ENCODE measurements at places on chromosomes 13 and 19. TPM values are rescaled to one million over a fixed set of nuclear protein-coding genes. Genes with fewer than 3 reads are reported as not detected.
A peak's percentile ranks its signal among the peaks of the same experiment; 100 is the strongest.

- no peak for DNase-seq
Measured at GRCh38 chr13:81377921-81378320, 1037.0 kb upstream of the SPRY2 start.

DNA sequence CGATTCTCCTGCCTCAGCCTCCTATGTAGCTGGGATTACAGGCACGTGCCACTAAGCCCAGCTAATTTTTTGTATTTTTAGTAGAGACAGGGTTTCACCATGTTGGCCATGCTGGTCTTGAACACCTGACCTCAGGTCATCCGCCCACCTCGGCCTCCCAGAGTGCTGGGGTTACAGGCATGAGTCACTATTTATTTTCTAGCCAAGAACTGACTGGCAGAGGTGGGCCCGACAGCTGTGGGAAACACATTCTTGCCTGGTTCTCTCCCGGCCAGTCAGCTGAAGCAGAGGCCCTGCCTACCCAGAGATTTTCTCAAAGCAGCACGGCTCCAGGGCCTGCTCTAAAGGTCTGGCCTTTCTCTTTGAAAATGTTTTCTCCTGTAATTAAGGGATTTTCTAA lies 108.0 kb downstream of the KCTD15 start:
- no peak for DNase-seq

DNA sequence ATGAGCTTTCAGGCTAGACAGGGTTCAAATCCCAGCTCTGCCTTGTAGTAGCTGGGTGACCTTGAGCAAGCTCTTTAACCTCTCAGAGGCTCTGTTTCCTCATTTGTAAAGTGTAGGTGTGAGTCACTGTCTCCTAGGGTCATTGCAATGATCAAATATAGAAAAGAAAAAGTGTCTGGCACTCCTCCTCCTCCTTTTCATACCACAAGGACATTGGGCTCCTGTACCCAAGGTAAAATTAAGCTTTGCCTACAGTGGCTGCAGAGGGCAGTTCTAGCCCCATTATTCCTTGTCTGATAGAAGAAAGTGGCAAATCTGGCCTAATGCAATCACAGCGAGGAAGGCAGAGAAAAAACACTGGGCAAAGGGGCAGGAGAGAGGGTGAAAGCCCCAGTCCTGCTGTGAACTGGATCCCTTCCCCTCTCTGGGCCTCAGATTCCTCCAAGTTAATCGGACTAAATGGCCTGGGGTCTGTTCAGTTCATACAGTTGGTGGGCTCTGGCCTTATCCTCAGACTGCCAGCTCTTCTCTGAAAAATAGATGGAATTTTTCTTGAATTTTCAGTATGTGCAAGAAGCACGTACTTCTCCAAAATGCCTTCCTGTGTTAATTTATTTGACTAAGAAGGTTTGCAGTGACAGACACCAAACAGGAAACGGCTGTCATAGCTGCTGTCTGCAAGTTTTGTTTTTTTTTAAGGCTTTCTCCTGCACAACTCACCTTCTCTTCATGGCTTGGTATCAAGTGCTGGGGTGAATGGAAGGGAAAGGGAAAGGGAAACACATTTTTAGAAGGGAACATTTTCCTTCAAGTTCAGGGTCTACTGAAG lies 35.3 kb downstream of the RGCC start:
- peak; percentile 70 for DNase-seq

DNA sequence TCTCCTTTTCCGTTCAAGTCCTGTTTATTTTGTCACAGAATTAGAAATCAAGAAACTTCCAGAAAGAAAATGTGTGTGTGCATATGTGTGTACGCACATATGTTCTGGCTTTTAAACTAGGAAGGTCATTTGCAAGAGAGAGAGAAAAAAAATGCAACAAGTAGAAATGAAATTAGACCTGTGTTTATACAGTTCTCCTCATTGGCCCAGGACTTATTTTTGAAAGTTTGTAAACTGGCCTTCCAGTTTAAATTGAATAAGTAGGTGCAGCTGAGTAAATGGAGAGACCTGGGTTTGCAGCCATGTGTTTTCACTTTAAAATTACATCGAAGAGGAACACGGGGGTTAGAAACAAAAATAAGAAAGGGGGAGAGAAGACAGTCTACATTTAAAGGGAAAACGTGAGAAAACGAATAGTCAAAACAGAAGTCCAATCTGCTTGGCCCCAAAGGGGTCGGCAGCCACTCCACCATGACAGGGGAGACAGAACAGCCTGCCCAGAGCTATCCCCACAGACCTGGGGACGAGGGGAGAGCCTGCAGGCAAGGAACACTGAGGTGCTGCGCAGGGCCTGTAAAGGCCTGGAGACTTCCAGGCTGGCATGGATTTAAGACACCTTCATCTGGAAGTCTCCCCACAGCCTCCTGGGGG lies 216.8 kb upstream of the MAB21L1 start:
- no peak for DNase-seq

GRCh38 chr19:54256250-54257115 lies 590 bp downstream of the LILRB5 start:
- DNase-seq = no peak

- DNase-seq = no peak
Measured at GRCh38 chr19:18419699-18420460, 682 bp downstream of the SSBP4 start.

CYP4F3 gene
- 0.66 TPM for total RNA-seq

BICRA gene
- total RNA-seq = 13.3 TPM

TSEN34 gene
- 82.5 TPM for total RNA-seq

Data from esophagus muscularis mucosa (tissue), 4 donors.